Activated naive CD8-positive, alpha-beta T cell treated with anti-CD3 and anti-CD28 coated beads, Interleukin-2, amount 10 ng/mL, durations not matched to agents 7 days and 5 days (primary cell): ENCODE measurements at places on chromosomes 11 and 22. TPM values are rescaled to one million over a fixed set of nuclear protein-coding genes. Genes with fewer than 3 reads are reported as not detected.

FGF3 gene
- not detected for total RNA-seq

GRCh38 chr11:90407350-90407749, 184.5 kb upstream of the CHORDC1 start:
- H3K27me3 ChIP-seq: no peaks in the 10 kb centered on the region
- DNase-seq: no peak
- H3K4me1 ChIP-seq: no peaks in the 10 kb centered on the region
- H3K36me3 ChIP-seq: no peaks in the 10 kb centered on the region
- no peak overlapping the region for H3K4me3 ChIP-seq

DNA sequence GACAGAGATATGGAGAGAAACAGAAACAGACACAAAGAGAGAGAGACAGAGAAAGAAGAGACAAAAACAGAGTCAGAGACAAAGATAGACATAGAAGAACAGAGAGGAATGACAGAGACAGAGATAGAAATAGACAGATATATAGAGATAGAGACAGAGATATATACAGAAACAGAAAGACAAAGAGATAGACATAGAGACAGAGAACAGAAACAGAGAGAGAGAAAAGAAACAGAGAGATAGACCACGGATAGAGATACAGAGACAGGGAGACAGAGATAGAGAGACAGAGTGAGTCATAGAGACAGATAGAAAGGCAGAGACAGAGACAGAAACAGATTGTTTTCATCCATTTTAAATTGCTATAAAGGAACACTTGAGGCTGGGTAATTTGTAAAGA, 12.3 kb upstream of the MPEG1 start:
- no peak for DNase-seq
- H3K36me3 ChIP-seq: no peaks in the 10 kb centered on the region
- H3K27me3 ChIP-seq: peaks cover 4% of the 10 kb centered on the region
- H3K4me3 ChIP-seq: no peak overlapping the region

DNA sequence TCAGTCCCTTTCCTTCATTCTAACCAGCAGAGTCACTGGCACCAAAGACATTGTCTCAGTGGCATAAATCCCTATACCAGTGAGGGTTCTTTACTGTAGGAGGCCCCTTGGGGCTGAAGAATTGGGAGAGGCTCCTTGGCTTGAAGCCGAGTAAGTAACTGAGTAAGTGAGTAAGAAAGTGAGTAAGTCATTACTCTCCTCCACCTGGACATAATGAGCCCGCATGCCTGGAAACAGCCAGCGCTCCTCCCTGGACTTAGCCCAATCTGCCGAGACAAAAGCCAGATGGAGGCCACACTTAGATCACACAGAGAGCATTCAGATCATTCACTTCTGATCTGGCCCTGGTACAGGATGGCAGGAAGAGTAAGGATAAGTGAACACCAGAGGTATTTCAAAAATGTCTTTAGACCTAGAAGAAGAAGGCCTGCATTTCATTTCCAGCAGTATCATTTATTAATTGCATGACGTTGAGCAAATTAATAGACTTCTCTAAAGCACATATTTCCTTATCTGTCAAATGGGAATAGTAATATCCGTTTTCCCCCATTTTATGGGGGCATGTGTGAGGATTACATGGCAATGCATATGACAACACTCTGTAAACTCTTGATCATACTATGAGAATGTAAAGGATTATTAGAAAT, 8.2 kb upstream of the MICAL3 start:
- H3K4me3 ChIP-seq: no peak overlapping the region
- no peak for DNase-seq
- H3K4me1 ChIP-seq: peaks cover 4% of the 10 kb centered on the region
- peaks cover 22% of the 10 kb centered on the region for H3K27me3 ChIP-seq
- no peaks in the 10 kb centered on the region for H3K36me3 ChIP-seq
- H3K27ac ChIP-seq: no peak overlapping the region
